ENCODE measurements at places on chromosomes 5 and 9.

DNA sequence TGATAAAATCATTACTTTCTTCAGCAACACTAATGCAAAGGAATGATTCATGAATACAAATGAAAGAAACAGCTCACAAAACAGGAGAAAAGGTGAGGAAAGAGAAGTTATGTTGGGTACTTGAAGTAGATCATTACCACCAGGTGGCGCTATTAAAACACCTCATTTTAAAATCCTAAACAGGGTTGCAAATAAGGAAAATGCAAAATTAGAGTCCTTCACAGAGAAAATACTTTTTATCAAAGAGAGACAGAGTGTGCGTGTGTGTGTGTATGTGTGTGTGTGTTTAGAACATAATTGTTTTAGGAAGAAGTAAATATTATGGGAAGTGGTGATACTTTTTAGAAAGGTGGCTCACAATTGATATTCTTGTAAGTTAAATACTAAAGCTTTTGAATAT is 49.5 kb upstream of the CD180 start:
- peak; percentile 61 for DNase-seq

DNA sequence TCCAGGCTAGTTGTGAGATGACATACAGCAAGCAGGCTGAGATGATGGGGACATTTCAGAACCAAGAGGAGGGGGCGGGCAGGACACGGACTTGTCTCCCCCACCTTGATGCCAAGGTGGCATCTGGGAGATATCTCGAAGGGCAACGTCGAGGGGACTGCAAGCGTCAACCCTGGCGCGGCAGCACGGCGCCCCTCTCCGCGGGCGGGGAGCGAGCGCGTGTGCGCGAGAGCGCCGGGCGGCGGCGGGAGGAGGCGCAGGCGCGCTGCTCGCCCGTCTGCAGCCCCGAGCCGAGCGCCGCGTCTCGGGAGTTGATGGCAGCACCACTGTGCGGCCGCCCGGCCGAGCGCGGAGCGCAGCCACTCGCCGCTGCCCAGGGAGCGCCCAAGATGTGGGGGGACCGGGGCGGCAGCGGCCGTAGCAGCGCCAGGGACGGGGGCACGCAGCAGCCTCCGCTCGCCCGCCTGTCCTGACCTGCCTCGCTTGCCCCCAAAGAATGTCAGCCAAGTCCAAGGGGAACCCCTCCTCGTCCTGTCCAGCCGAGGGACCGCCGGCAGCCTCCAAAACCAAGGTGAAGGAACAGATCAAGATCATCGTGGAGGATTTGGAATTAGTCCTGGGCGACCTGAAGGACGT is at the start of gene PRR16:
Gene PRR16, plus strand, starts transcription at position 310 of the 636 bp plus-strand sequence.
- DNase-seq: no peak

DNA sequence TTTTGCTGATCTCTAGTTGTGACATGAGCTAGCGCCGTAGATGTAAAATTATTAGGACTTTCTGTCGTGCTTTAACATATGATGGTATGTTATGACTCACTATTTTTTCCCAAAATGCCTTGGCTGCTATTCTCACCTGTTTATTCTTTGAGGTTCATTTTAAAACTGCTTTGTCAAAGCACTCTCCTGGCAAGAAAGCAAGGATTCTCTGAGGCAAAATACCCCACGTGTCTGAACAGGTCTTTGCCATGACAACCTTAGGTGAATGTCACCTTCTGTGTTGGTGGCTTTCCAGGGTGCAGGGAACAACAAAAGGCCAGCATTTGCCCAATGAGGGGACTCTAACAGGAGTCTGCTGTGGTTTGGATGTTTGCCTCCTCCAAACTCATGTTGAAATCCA is 30.6 kb upstream of the COL5A1 start:
- no peak for DNase-seq

DNA sequence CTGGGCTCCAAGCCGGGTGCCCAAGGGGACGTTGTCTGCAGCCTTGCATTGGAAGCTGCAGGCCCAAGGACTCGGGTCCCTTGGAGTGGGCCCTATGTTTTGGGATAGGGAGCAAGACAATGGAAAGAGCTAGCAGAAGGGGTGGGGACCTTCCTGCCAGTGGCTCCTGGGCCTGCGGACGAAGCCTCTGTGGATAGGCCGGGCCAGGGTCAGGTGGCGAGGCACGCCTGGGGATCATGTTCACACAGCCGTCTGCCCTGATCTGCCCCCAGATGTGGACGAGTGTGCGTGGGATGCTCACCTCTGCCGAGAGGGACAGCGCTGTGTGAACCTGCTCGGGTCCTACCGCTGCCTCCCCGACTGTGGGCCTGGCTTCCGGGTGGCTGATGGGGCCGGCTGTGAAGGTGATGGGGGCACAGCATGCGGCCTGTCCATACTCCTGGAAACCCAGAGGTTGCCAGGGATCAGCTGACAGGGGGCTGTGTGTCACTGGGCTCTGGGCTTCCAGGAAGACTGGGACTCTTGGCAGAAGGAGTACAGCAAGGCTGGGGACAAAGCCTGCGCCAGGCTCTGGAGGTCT is 16.6 kb upstream of the ASS1 start:
- DNase-seq: no peak

- DNase-seq: no peak
These were observed 64.0 kb downstream of the RNF130 start for GRCh38 chr5:180007582-180007981.

DNA sequence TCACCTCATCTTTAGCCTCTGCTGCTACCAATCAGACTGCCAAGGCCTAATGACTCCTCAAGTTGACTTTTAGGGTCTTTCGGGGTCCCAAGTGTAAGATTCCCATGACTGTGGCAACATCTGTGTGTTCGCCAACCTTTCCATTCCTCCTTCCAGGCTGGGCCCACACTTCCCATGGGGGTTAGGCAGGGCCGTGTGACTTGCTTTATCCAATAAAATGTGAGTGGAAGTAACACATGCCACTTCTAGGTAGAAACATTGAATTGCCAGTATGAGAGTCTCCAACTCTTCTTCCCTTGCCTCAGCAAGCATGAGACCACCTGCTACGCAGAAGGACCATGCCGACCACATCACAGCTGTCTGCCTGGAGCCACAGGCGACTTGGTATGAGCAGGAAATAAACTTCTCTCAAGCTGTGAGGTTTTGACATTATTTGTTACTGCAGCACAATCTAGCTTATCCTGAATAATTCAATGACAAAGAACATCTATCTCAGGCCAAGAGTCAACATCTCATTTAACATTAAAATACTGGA is 190.4 kb upstream of the IER5L start:
- DNase-seq: no peak

- no peak for DNase-seq
These were observed 41.9 kb downstream of the SETX start for GRCh38 chr9:132312873-132313272.

- peak; percentile 58 for DNase-seq
These were observed 226.5 kb upstream of the MAP3K1 start for GRCh38 chr5:56588636-56589480.

- DNase-seq: no peak
These were observed 29.4 kb upstream of the HSD17B3 start for GRCh38 chr9:96331236-96331947.

GRCh38 chr9:88536951-88537760 is 2.2 kb downstream of the NXNL2 start:
- DNase-seq: no peak

DNA sequence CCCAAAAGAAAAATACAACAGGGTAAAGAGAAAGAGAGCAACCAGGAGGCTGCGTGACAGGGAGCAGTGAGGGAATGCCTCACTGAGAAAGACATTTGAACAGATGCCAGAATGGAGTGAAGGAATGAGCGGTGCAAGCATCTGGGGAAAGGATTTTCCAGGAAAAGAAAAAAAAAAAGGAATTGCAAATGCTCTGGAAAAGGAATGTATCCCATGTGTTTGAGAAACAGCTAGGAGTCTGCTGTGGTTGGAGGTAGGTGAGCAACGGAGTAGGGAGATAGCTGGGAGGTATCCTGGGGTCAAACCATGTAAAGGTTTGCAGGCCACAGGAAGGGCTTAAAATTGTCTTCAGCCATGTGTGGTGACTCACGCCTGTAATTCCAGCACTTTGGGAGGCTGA is 23.6 kb upstream of the CEMIP2 start:
- DNase-seq: no peak

- DNase-seq: no peak
These were observed 3.0 kb upstream of the CCNG1 start for GRCh38 chr5:163434401-163434866.

GRCh38 chr5:115842089-115842935 is 577 bp downstream of the AP3S1 start:
- DNase-seq: peak; percentile 35

- no peak for DNase-seq
These were observed 16.9 kb downstream of the PRRX2 start for GRCh38 chr9:129682381-129682780.

DNA sequence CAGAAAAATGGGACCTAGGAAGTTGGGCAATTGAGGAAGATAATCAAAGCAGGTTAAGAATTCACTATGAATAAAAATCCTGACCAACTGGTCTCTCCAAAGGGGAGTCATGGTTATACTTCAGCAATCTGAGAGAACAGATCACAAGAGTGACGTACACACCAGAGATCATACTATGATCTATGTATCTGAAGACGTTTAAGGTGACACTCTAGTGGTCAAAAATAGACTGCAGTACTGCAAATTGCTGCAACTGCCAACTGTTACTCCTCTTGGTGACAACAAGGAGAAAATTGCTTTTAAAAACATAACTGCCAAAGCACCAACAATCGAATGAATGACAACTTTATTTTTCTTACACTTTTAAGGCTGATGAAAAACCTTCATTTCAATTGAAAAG is 4.9 kb downstream of the AK6 start:
- DNase-seq: no peak

DNA sequence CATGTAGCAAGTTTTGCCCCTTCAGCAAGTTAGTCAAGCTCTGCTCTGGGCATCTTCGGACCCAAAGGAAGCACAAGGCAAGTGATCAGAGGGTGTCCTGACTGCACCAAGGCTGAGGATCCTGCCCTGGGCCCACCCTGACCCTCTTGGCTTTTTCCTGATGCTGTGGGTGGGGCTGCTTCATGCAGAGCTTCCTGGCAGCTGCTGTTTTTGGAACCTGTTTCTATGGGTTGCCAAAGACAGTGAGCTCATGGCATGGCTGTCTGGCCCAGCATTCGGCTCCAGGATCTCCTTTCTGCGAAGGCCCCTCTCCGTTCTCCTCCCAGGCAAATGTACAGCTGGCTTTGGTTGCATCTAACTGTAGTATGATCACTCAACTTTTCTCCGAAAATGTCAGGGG is 497.9 kb downstream of the ARHGEF28 start:
- no peak for DNase-seq

GRCh38 chr9:82128011-82128696 is 139.6 kb downstream of the SPATA31D1 start:
- no peak for DNase-seq

DNA sequence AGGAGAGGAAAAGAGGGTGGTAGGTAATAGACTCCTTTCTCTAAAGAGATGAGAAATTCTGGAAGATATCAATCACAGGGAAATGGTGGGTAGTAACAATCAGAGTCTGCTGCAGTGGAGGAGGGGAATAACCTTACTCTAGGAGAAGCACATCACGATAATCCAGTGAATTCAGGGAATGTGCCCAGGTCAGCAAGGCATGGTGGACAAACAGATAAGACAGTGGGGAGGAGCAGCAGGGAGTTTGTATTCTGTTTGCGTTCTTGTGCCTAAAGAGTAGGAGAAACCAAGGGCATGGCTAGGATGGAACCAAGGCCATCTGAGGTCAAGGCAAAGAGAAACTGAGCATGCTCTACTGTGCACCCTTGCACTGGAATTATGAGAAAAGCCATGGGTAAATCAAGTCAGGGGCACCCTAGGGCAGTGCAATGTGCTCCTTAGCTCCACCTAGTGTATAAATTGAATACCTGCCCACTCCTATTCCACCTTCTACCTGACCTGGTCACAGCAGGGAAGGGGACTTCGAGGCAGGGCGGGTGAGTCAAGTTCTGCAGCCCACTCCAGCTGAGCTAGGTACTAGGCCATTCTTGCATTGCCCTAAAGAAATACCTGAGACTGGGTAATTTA is 31.6 kb downstream of the RETREG1 start:
- DNase-seq: no peak

DNA sequence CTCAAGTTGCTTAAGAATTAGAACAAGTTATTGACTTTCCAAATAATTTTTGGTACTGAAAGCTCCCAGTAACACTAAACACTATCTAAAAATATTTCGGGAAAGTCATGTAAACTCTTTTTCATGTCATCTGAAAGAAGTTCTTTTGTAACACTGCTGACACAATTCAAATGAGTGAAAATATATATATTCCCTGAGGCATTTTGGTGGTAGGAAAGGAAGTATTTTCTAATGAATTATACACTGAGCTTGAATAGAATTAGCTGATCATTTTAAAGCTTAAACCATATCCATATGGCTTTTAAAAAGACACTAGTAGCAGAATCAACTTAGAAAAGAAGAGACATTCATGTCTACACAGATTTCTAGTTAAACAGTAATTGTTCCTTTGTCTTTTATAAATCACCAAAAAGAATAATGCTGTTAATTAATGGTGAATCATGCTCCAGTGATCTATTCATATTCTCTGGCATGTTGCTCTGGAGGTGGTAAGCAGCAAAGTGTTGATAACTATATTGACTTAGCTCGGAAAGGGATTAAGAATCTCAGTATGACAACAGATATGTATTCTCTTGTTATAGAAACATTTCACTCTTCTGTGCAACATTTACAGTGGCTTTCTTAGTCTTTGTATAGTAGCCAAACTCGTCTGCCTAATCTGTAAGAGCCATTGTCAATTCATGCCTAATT is 27.4 kb upstream of the RFX3 start:
- DNase-seq: no peak

DNA sequence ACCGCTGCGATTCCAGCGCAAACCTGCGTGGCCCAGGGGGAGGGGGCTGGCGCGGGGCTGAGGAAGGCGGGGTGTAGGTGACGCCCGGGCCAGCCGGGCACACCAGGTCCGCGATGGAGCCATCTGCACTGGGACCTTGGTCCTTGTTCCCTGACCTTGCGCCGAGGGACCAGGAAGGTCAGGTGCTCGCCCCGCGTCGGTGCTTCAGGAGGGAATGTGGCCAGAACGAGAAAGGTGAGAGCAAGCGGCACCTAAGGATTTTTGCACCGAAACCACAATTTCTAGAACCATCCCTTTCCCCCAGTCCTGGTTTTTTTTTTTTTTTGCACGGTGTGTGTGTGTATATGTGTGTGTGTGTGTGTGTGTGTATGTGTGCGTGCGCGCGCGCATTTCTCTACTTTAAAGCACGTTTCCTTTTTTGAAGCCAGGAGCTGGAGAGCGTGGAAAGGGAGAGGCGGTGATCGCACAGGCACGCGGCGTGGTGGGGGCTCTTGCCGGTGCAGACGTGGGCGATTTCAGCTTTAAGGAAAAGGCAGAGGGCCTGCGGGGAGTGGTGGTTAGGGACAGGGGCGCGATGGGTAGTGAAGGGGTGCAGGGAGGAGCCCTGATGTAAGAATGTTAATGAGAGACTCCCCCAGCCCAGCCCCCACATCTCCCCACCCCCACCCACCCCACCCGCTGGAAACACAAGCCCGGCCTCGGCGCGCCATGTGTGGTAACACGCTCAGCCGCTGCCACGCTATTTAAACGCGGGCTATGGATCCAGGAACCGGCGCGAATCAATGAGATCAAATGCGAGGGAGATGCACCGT is at the start of gene NPR3:
Gene NPR3, plus strand, starts transcription at position 772 of the 812 bp plus-strand sequence. CDS start 456 bp downstream, outside the sequence.
- DNase-seq: no peak

Data from naive thymus-derived CD4-positive, alpha-beta T cell (primary cell).